Peyer's patch (tissue), 4 donors: ENCODE measurements at places on chromosomes 11 and 22. TPM values are rescaled to one million over a fixed set of nuclear protein-coding genes. Genes with fewer than 3 reads are reported as not detected.

The KRTAP5-11 gene
- total RNA-seq = not detected

The STK33 gene
- 1.9 TPM for total RNA-seq

DNA sequence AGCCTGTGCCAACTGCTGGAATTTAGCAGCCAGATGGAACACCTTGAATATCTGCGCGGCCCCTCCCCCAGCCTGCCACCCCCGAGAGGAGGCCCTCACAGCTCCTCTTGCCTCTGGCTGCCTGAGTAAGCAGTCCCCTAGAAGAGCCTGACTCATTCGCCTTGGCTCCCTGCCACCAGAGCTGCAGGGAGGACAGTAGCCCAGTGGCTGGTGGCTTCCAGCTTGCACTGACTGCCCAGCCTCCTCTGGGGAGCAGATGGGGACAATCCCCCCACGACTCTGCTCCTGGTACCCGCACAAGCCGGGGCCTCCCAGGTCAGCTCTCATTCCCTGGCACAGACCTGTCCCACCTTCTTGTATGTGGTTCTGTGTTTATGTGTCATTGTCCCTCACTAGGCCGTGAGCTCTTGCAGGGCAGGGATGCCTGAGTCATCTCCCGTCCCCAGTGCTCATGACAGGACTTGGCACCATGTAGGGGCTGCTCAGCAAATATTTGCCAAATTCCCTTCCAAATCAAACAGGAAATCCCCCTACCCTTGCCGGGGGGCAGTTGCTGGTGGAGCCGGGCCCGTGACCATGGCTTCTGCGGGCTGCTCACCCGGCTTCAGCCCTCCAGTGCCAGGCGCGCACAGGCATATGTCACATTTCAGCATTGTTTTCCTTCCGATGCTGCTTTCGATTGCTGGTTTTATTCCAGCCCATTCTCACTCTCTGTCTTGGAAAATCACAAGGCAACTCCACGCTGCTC, 43.6 kb downstream of the CACNG2 start:
- peak; percentile 74 for DNase-seq

DNA sequence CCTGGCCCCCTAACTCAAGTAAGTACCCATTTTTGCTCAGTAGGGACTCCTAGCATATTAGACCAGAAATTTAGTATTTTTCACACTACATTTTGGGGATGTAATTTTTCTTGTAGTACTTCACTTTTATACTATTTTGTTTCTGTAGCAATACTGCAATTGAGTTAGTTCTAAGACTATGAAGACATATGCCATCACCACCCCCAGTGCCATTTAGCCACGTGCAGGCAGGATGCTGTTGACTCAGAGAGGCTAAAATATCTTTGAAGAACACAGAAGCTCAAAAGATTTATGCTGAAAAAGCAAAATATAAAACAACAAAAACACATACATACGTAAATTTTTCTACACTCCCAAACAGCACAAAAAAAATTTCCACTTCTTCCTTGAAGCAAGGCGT, 29.1 kb upstream of the DLAT start:
- no peak for DNase-seq

DNA sequence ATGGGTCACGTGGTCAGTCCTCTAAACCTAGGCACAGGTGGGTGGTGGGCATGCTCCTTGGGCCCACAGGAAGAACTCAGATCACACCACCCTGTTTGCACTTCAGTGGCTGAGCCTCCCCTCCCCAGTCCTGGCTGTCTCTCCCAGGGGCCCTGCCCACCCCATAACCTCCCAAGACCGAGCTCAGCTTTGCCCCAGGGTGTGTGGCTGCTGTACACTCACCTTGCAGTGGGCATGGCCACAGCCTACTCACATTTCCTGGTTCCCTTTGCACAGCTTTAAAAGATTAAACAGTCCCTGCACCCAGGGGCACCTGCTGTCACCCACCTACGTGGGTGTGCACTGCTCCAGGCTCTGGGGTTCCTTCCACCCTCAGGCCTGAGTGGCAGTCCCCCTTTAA, 13.8 kb downstream of the TRIOBP start:
- no peak for DNase-seq

- DNase-seq = no peak
Measured at GRCh38 chr11:44269369-44270351, 40.3 kb downstream of the ALX4 start.
